ENCODE measurements at places on chromosomes 1 and 21.

GRCh38 chr1:206658981-206659273 lies 23.6 kb downstream of the DYRK3 start:
- DNase-seq = no peak

DNA sequence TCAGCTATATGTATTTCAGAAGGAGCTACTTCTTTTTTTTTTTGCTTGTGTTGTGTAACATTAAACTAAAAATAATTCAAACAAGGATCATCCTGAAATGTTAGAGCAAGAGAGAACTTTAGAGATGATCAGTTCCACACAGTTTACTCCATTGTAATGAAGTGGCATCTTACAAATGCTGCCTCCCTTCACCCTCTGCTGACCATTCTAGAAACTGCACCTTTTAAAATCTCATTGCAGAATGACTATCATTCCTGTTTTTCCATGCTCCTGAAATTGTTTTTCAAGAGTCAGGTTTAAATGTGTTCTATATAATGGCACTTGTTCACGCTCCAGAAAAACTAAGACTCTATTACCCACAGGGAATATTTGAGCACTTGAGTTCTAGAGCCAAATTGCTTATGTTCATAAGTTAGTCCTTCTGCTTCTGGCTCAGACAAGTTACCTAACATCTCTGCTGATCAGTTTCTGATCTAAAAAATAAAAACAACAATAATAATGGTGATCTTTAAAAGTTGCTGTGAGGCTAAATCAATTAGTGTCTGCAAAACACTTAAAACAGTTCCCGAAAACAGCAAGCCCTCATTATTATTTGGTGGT lies 21.5 kb upstream of the SLC44A5 start:
- no peak for DNase-seq

- no peak for DNase-seq
These were observed at the start of gene OR6P1 for GRCh38 chr1:158570480-158570879. Gene OR6P1, minus strand, starts transcription at chr1:158570580. Its CDS starts 6,976 bp downstream, at chr1:158563604.

DNA sequence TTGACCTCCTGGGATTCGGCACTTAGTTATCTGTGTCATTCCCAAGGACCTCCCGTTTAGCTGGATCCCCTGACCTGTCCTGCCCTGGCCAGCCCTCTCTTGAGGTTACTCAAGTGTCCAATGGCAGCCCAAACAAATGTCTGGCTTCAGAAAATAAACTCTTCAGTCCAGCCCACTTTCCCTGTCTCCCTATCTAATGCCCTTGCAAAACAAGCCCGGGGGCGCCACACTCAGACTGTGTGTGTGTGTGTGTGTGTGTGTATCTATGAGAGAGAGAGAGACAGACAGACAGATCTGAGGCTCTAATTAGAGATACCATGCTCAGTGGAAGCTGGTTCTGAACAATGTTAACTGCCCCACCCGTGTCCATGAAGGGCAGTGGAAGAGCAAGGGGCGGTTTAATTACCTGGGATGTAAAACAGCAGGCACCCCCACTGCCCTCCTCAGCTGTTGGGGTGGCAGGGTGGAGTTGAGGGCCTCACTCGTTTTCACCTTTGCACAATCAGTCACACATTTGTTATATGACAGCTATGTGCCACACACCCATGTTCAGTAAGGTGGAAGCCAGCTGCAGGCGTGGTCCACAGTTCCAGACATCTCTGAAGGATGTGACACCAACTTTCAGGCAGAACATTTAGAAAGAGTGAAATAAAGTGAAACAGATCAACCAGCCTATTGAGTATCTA lies 57.4 kb downstream of the B3GALT5 start:
- DNase-seq = no peak

GRCh38 chr1:169594391-169594790 lies 8.1 kb upstream of the F5 start:
- DNase-seq = no peak

DNA sequence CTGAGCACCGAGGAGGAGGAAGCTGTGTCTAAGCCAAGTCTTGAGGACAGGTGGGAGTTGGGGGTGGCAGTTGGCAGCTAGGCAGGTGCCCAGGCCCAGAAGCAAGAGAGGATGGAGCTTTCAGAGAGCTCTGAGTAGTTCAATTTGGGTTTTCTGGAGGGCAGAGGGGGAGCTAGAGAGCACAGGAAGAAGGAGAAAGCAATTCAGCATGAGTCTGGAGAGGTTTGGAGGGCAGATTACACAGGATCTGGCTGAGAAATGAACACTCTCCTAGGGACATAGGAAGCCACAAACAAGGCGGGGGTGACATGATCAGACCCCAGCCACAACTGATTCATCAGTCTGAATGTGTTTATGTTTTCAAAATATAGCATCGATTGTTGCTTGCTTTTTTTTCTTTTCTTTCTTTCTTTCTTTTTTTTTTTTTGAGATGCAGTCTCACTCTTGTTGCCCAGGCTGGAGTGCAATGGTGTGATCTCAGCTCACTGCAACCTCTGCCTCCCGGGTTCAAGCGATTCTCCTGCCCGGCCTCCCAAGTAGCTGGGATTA lies 23.8 kb downstream of the PTPRF start:
- DNase-seq = no peak

DNA sequence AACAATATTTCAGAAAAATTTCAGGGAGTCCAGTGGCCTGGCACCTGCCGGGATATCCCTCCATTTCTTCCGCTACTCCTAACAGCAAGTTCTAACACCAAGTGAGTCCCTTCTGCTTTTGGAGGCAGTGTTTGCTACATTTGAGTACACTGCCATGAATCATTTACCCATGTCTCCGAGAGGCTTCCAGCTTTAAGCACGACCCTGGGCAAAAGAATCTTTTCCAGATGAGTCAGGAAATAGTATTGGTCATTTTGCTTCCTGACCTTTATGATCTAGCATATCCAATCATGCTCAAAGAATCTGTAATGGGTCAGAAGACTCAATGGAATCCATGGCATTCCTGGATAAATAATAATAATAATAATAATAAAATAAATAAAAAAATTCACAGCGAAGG lies 60.7 kb upstream of the FMN2 start:
- DNase-seq = no peak

GRCh38 chr1:151371370-151372057 lies 991 bp downstream of the SELENBP1 start:
- no peak for DNase-seq

GRCh38 chr1:214658785-214659184 lies 55.8 kb downstream of the CENPF start:
- no peak for DNase-seq

DNA sequence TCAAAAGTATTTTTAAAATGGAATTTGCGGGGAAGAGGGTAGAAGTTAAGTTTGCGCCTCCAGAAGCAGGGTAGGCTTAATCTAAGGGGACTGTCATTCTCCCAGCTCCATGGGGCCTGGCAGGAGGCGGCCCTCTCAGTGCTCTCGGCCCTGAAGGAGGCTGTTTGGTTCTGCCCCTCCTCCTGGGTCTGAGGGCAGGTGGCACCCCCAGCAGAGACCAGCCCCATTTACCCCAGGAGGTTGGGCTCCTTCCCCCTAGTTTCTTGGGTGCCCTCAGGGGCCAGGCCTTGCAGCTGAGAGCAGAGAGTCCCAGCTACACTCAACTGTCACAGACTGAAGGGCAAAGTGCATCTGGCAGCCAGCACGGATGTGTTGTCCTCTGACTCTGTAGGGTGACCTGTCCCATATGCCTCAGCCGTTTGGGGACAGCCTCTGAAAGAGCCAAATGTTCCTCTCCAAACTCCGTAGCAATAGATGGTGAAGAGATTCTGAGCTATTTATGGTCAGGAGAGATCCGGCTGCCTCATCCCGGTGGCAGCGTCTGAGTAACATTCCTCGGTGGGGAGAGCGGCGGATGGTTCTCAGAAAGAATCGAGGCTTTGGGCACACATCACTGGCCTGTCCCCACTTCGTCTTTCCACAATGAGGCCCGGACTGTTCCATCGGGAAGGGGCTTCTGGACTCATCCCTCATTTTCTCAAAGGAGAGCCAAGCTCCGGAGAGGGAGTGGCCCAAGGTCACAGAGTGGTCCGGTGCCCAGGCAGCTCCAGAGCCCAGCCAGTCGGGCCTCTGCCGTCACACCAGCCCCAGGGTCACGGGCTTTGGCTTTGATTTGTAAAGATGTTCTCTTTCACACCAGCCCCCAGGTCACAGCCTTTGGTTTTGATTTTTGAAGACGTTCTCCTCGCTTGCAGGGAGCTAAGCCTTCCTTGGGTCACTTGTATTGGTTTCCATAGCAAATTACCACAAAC lies 424.2 kb upstream of the VAMP3 start:
- DNase-seq = no peak

DNA sequence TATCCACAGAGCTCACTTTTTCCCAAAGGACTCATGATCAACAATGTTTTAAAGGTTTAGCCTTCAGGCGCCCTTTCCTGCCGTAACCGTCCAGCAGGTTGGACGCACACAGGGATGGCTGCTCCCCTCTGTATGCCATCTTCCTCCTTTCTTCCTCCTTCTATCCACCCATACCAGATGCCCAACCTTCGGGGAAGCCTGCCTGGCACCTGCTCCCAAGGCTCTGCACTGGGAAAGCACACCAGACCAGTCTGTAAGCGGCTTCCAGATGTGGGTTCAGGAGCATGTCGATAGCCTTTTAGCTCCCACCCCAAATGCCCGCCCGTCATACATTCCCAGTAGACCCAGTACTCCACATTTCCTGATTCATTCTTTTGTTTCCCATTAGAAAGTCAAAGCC lies 52.9 kb downstream of the STUM start:
- no peak for DNase-seq

DNA sequence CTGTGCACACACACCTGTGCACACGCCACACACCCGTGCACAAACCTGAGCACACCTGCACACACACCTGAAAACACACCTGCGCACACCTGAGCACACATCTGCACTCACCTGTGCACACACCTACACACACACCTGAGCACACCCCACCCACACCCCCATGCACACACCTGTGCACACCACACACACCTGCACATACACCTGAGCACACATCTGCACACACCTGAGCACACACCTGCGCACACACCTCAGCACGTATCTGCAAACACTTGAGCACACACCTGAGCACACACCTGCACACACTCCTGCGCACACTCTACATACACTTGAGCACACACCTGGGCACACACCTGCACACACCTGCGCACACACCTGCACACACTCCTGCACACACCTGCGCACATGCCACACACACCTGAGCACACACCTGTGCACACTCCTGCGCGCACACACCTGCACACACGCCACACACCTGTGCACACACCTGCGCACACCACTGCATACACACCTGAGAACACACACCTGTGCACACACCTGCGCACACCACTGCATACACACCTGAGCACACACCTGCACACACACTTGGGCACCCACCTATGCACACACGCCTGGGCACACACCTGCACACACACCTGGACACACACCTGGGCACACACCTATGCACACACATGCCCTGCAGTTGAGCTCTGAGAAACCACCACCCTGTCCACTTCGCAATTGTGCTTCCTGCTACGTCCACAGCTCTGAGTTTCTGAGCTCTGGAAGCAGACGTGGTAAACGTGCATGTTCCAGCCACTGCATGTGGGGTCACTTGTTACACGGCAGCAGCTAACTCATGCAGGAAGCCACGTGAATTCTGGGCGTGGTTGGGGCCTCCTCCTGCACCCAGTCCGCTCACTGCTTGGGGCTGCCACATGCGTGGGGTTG lies 8.0 kb upstream of the C1orf159 start:
- DNase-seq = no peak

DNA sequence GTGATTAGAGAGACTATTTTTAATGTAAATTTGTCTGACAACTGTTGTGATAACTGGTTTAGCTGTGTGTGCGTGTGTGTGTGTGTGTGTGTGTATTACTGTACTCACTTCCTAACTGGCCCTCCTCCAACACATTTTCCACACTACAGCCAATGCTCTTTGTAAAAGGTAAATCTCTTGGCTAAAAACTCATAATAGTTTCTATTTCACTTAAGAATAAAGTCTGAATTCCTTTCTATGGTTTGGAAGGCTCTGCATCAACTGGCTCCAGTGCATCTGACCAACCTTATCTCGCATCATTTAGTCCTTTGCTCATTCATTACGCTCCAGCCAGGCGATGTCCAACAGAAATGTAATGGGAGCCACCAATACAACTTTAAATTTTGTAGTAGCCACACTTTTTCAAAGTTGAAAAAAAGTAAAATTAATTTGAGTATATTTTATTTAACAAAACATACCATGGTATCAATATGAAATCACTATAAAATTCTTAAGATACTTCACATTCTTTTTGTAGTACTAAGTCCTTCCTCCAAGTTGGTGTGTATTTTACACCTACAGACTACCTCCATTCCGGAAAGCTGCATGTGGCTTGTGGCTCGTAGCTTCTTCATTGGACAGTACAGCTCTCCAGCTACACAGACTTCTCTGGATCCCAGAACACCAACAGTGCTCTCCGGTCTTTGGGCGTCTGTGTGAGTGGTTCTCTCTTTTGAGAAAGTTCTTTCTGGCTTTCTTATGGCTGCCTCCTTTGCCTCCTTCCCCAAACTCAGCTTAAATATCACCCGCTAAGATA lies 68.9 kb downstream of the NRIP1 start:
- no peak for DNase-seq

GRCh38 chr1:147492207-147492606 lies 49.1 kb upstream of the BCL9 start:
- no peak for DNase-seq

DNA sequence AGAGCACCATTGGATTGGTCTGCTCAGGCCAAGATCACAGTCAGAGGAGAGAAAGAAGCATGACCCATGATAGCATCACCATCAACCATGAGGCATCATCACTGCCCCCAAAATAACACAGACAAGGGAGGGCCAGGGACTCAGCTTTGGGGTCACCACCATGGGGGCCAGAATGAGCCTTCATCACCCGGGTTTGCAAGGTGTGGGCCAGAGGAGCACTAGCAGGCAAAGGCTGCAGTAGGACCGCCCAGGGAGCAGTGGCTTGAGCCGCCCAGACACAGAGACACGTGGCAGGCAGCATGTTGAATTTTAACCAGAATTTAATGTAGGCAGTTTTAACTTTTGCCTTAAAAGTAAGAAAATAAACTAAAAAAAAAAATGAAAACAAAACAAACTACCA lies 53.7 kb upstream of the TMPRSS2 start:
- no peak for DNase-seq

Measured in T-helper 17 cell (primary cell).